NCI-H510A treated with DMSO at 0.1 percent for 48 hours (cell line): ENCODE measurements at places on chromosomes 7 and 10.

DNA sequence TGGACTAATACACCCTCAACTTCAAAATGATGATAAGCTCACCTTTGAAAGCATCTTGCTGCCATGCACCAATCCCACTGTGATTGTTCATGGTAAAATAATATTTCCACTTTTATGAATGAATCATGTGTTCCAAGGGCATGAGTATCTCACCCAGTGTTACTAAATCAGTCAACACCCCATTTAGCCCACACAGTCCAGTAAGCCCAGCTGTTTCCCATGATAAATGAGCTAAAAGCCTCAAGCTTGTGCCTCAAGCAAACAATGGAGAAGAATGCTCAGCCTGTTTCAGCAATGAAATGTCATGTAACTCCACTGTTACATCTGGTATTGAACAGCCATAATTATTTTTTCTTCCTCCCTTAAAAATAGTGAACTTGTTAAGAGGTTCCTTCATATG is 442.5 kb downstream of the XPNPEP1 start:
- no peak for DNase-seq

DNA sequence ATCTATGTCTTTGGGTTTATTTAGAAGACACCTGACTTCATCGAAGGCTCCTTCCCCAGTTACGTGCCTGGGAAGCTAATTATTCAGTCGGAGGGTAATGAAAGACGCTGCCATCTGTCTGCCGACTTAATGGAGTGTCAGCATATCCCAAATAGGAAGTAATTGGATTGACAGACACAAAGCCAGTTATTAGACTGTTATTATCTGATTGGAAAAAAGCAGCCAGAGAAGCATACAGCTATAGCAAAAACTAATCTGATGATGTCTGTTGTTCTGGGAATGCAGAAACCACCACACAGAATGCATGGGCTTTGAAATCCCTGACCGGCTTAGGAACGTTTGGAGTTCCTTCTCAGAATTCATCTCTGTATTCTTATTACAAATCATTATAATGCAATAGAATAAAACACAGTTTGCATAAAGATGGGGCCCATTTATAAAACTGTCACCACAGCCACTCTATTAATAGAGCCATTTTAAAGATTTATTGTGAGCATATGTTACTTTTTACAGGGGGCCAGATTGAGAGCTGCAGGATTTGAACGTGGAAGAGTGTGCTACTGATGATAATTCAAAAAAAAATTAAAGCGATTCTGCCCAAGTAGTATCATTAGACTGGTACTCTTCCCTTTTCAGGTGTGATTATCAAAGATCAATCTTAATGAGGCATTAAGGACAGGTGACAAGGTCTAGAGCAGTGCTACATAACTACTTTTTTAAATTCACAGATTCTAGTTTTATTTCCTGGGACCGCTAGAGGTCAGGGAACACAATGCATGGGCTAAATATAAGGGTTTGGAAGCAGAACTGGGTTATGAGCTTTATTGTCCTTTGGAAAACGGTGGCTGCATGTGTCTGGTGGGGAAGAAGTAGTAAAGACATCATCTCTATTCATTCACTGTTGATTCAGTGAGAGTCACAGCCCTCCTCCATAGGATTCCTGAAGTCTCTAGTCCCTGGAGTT is 330.1 kb upstream of the LRGUK start:
- no peak for DNase-seq

GRCh38 chr7:146656988-146657387 is 540.4 kb downstream of the CNTNAP2 start:
- peak; percentile 12 for DNase-seq

- DNase-seq: no peak
Measured at GRCh38 chr10:3081383-3081981, 14.1 kb downstream of the PFKP start.

- DNase-seq: no peak
Measured at GRCh38 chr7:106127984-106128780, 16.1 kb upstream of the SYPL1 start.

GRCh38 chr10:76769161-76769560 is 868.4 kb downstream of the KCNMA1 start:
- DNase-seq: no peak

GRCh38 chr7:137399827-137400823 is 56.6 kb upstream of the PTN start:
- no peak for DNase-seq

- no peak for DNase-seq
Measured at GRCh38 chr7:152328234-152328633, 107.6 kb downstream of the KMT2C start.

GRCh38 chr10:82535457-82535856 is 660.5 kb downstream of the NRG3 start:
- no peak for DNase-seq

DNA sequence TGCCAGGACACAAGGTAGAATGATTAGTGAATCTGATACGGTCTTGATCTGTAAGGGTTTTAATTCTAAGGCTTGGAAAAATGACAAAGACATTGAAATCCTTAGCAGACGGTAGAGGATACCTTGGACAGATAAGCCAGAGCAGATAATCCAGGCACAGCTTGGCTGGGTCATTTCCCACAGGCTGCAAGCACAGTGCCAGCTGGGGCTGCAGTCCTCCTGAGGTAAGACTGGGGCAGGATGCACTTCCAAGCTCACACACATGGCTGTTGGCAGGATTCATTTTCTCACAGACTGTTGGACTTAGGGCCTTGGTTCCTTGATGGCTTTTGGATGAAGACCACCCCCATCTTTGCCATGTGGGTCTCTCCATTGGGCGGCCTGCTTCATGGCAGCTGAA is 63.2 kb upstream of the BMPER start:
- peak; percentile 63 for DNase-seq

DNA sequence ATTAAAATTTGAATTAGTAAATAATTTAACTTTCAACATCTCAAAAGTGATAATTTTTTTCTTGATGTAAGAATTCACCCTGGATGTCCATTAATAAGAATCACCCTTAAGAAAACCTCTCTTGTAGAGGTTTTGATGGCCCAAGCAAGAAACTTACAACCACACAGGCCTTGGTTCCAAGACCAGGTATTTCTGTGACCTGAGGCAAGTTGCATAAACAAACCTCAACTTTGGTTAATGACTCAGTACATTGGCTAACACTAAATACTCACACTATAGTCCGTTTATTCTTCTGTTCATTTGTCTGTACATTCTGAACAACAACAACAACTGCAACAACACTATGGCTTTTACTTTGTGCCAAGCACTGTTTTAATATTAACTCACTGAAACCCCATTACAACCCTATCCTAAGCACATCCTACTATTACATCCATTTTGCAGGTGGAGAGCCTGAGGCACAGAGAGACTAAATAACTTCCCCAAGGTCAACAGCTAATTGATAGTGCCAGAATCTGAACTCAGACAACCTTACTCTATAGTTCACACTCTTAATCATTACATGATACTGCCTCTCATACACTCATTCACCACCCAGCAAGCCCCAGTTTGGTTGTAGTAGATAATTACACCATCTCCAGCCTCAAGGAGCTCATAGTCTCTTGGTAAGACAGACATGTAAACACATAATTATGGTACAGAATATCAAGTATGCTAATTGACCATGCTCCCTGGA is 6.6 kb downstream of the ANK3 start:
- DNase-seq: no peak

DNA sequence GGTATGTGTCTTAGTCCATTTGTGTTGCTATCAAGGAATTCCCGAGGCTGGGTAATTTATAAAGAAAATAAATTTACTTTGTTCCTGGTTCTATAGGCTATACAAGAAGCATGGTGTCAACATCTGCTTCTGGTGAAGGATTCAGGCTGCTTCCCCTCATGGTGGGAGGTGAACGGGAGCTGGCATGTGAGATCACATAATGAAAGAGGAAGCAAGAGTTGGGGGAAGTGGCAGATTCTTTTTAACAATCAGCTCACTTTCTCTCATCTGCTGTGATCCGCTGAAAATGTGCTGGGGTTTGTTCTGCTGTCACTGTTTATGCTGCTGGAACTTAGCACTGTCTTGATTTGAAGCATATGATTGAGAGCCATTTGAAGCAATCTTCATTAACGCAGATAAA is 730.0 kb upstream of the SORCS1 start:
- DNase-seq: no peak

- DNase-seq: peak; percentile 89
Measured at GRCh38 chr7:73822319-73823173, 8.2 kb upstream of the CLDN4 start.

- no peak for DNase-seq
Measured at GRCh38 chr10:1540144-1540543, 197.2 kb downstream of the ADARB2 start.

DNA sequence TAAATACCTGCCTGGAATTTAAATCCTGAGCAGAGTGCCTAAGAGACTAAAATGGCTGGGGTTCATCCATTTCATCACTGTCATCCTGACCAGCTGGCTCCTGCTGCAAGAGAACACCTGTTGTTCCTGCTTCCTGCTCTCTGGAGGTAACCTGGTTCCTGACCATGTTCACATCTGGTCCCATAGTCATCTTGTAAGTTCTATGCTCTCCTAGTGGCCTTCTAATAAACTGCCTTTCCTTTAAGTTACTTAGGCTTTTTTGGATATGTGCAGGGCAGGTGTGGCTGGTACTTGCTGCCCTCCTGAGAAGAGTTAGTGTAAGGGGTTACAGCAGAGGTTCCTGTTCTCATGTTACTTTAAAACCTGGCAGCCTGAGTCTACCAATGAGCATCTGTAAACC is 80.0 kb downstream of the NRCAM start:
- peak; percentile 41 for DNase-seq

DNA sequence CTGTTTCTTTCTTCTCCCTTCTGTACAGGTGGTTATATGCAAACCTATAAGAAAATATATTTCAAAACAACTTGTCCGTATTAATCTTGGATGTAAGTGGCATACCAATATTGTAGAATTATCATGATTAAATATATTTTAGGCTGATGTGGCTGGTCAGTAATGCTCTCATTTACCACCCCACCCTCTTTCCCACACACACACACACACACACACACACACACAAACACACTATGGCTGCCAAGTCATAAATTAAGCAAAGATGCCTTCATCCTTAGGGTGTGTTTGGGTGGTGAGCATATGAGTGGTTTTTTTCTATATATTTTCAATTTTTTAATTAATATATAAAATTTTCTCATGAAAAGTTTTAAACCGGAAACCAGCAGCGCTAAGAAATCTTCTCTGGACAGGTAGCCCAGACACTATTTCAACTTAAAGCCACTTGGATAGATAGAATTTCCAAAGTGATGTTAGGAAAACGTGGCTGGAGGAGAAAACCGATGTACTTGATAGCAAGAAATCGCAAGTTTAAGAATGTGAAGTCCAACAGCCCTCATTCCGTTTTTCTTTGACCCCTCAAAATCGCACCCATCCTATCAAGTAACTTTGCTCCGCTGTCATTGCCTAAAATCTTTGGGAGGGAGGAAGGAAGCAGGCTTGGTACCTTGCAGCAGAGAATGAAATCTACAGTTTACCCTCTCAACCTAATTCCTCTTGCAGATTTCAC is 171.7 kb downstream of the FAM107B start:
- DNase-seq: no peak

- no peak for DNase-seq
Measured at GRCh38 chr7:2499719-2500430, 19.7 kb upstream of the LFNG start.

DNA sequence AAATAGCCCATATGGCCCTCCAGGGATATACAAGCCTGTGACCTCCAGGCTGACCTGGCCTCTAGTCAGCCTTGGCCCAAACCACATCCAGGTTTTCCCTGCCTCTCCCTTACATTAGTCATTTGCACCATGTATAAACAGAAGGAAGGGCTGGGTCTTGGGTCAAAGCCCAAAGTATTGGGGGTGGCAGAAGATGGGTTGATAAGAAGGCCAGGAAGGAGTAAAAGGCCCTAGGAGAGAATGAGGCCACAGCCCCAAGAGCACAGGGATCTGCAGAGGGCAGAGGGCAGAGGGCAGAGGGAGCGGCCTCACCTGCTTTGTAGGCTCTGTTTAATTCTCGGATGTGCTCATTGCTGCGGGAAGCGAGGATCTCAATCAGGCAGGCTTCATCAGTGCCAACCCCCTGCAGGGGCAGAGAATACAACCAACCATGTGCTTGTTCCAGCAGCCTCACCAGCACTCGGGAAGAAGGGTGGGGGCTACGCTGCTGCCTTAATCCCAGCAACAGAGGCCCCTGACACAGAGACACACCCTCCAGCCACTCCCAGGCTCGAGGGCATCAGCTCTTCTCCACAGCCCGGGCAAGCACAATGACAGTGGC is 31.3 kb downstream of the PLAC9 start:
- no peak for DNase-seq

- no peak for DNase-seq
Measured at GRCh38 chr7:47591655-47592572, 10.0 kb upstream of the TNS3 start.

DNA sequence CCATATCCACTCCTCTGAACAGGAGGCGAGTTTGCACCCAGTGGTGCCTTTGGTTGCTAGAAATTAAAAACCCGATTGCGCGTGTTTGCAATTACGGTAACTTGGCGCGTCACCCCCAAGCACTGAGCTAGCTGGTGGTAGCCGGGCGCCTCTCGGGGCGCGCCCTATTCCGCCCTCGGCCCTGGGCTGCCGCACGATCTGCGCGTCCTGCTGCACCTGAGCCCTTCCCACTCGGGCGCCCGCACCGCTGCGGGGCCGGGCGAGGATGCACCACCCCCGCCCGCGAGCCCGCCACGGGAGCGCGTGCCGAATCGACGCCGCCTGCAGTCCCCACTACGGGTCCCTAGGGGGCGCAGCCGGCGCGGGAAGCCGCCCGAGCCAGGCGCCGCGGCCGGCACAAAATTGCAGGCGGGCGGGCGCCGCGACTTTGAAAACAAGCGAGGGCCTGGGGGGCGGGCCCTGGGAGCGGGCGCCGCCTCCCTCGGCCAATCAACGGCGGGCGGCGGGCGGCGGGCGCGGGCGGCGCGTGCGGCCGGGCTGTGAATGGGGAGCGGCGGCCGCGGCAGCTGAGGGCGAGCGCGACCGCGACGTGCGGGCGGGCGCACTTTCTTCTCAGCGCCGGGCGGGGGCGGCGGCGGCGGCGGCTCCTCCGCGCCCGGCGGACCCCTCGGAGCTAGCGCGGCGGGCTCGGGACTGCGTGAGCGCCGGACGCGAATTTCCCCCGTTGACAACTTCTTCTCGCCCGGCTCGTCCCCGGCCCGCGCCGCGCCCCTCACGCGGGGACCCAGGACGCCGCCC is at the start of gene SDK1:
Gene SDK1, plus strand, starts transcription at position 602 of the 798 bp plus-strand sequence. CDS start 335 bp downstream, outside the sequence.
- peak; percentile 86 for DNase-seq

GRCh38 chr7:91660734-91661356 is 219.7 kb downstream of the MTERF1 start:
- DNase-seq: no peak

GRCh38 chr7:1200045-1200444 is 32.6 kb upstream of the UNCX start:
- no peak for DNase-seq

GRCh38 chr7:29598613-29599012 is 35.0 kb downstream of the PRR15 start:
- DNase-seq: no peak

DNA sequence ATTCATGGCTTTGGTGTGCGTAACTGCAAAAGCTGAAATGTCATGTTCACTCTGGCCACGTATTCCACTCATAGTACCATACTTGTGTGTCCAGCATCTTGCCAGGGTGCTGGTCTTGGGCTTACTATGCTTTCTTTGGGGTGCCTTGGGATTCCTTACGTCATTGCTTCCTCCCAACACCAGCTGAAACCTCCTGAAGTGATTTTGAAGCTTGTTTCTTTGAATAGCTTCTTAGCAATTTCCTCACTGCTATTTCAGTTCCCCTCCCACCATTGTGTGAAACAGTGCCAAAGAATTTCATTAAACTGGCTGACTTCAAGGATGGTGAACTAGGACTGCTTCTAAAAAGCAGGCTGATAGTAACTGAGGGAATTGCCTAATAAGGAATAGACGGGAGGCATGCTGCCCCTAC is 36.9 kb downstream of the ENTPD1 start:
- DNase-seq: no peak

- no peak for DNase-seq
Measured at GRCh38 chr7:131234719-131235488, 92.8 kb upstream of the MKLN1 start.
